ENCODE measurements at places on chromosomes 2 and 18. TPM values are rescaled to one million over a fixed set of nuclear protein-coding genes. Genes with fewer than 3 reads are reported as not detected.

The LCT gene
- not detected for polyA plus RNA-seq

The GPR45 gene
- polyA plus RNA-seq: 0.08 TPM

The POMC gene
- polyA plus RNA-seq: 4.9 TPM

The NOSTRIN gene
- 35.0 TPM for polyA plus RNA-seq

The OTX1 gene
- not detected for polyA plus RNA-seq

The NYAP2 gene
- 0.05 TPM for polyA plus RNA-seq

The SPDYA gene
- 1.7 TPM for polyA plus RNA-seq

The CYTIP gene
- 1.9 TPM for polyA plus RNA-seq

The GALR1 gene
- polyA plus RNA-seq: 0.10 TPM

The STARD6 gene
- 0.25 TPM for polyA plus RNA-seq

The GPR35 gene
- 1.9 TPM for polyA plus RNA-seq

DNA sequence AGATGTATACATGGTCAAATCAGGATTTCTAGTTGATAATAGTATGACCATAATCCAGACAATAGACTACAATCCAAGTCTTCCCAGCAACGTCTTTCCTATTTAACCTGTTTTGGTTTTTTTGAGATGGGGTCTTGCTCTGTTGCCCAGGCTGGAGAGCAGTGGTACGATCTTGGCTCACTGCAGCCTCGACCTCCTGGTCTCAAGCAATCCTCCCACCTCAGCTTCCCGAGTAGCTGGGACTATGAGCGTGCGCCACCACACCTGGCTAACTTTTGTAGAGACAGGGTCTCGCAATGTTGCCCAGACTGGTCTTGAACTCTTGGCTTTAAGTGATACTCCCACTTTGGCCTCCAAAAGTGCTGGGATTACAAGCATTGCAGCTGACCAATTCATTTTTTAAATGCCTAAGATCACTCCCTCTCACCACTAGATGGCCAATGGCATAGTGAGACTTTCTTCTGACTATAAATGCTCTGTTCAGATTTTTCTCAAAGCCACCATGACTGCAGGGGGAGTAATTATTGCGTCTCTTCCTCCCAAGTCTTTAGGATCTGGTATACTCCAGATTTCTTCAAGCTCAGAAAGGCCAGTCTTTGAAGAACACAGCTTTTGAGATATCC lies 47.6 kb downstream of the HNRNPLL start:
- no peak for DNase-seq

DNA sequence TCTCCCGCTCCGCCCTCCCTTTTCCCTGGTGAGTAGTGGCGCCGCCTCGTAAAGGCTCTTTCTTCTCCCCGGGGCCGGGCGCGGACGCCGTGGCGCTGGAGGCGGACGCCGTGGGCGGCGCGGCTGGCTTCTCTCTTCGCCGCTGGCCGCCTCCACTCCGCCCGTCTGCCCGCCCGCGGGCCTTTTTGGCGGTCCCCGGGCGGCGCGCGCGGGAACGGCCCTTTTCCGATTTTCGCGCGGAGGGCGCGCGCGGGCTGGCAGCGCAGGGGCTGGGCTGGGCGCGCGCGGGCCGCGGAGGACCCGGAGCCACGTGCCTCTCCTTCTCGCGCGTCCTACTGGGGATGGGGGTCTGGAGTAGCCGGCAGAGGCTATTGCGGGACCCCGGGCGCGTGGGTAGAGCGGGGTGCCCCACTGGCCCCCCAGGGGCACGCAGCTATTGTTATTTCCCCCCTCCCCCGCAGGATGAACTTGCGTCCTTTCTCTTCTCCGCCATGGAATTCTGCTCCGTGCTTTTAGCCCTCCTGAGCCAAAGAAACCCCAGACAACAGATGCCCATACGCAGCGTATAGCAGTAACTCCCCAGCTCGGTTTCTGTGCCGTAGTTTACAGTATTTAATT lies 472 bp downstream of the SLC20A1 start:
- no peak for DNase-seq

- DNase-seq: no peak
Measured at GRCh38 chr2:135838502-135838901, 1.5 kb upstream of the LCT start.

DNA sequence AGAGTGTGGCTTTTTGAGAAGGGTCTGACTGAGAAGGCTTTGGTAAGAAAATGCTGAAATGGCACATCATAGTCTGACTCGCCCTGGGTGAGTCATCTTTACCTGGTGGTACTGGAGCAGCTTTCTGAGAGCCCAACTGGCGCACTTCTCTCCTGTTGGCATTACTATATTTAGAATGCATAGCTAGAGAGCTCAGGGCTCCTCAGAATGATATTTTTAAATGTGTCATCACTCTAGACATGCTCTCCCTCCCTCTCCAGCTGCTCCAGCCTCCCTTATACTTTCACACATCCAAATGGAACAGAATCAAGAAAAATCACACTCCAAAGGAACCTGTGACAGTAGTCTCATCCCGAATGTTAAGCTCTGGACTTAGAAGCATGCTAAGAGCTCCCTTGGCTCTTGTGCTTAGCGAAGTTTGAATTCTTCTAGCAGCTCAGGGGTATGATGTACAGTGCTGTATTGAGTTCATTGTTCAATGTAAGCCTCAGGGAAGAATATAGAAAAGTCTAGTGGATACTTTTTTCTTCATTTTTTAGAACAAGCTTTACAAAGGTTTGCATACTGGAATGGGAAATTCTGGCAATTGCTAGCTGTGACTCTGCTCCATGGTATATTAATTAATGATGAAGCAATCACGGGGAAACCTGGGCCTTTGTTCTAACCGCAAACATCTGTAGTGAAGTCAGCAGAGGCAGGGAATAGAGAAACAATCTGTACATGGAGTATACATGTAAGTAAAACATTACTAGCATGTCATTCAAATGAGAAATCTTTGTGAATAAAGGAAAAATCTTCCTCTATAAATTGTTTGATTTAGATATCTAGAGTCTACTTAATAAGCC lies 751.2 kb upstream of the NRXN1 start:
- no peak for DNase-seq

- no peak for DNase-seq
Measured at GRCh38 chr18:74190086-74190485, 41.8 kb downstream of the TIMM21 start.

- no peak for DNase-seq
Measured at GRCh38 chr2:187618813-187619212, 64.6 kb upstream of the TFPI start.

GRCh38 chr2:104340879-104341828 lies 512.8 kb upstream of the POU3F3 start:
- DNase-seq: no peak

DNA sequence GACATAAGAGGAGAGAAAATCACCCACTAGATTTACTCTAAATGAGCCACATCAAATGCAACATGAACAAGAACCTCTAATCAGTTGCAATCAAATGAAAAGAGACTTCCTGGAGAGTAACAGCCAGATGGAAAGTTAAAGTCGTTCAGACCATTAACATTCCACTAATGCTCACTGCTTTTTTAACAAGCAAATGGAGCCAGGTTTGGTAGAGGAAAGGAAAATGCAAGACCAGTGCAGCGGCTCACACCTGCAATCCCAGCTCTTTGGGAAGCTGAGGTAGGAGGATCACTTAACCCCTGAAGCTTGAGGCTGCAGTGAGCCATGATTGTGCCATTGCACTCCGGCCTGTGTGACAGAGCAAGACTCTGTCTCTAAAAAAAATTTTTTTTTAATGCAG lies 48.5 kb downstream of the CACNB4 start:
- no peak for DNase-seq

- DNase-seq: no peak
Measured at GRCh38 chr2:236938126-236938525, 147.6 kb upstream of the COPS8 start.

DNA sequence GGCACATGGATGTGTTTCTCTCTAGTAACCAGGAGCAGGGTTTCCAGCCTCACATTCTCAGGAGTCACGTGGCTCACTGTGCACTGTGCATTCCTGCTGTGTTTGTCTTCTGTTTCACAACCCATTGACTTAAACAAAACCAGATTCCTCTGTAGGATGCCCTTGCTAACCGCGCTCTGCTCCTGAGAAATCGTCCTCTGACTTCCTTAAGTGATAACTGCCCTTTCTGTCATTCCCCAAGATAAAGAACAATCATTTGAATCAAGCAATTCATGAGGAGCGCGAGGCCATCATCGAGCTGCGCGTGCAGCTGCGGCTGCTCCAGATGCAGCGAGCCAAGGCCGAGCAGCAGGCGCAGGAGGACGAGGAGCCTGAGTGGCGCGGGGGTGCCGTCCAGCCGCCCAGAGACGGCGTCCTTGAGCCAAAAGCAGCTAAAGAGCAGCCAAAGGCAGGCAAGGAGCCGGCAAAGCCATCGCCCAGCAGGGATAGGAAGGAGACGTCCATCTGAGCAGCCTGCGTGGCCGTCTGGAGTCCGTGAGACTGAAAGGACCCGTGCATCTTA lies 60.2 kb downstream of the RALBP1 start:
- DNase-seq: no peak

DNA sequence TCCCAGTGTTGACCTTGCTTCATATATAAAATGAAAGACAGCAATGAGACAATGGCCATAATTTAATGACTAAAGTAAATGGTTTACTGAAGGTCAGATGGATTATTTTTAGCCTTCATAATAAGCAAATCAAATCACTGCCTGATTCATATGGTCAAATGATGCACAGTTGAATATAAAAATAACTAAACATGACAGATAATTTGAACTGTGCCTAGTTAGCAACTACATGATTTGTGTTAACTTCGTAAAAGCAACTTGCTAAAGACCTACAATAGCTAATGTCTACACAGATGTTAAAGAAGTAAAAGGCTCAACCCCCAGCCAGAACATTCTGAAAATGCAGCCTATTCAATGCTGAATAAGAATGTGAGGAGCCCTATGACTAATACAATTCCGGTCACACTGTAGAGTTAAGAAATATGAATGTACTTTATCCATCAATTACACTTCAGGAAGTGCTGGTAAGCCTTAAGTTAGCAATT lies 590.8 kb upstream of the CDH2 start:
- no peak for DNase-seq

DNA sequence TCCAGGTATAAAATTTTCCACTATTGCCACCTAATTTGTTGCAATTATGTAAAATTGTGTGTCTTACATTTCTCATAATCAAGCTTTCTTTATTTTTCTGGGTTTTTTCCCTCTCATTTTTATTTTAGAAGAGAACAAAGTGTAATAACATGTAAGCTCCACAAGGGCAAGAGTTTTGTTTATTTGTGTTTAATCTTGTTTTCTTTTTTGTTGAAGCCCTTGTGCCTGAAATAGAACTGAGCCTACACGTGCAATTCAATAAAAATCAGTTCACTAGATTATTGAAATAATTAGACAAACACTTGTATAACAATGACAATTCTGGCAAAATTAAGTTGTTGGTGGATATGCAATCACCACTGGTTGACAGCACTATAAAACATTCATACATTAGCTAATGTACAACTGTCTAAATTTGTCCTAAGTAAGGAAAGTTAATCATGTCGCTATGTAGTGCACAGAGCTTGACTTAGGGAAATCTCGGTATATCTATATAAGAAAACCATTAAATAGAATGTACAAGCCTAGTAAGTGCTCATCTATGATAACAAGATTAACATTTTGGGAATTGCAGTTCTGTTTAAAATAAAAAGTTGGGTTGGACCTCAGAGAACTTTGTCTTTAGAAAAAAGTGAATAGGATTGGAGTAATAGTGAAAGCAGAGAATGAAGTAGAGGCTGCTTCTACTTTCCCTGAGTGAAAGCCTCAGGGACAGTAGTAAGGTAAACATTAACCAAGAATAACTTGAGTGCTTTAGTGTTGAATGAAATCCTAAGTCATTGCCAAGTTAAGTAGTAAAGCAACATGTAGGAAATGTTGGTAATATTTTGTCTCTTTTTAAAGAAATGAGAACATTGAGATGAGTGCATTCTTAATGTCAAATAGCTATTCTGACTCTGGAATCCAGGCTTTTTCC lies 37.4 kb upstream of the NOL4 start:
- DNase-seq: peak; percentile 15

DNA sequence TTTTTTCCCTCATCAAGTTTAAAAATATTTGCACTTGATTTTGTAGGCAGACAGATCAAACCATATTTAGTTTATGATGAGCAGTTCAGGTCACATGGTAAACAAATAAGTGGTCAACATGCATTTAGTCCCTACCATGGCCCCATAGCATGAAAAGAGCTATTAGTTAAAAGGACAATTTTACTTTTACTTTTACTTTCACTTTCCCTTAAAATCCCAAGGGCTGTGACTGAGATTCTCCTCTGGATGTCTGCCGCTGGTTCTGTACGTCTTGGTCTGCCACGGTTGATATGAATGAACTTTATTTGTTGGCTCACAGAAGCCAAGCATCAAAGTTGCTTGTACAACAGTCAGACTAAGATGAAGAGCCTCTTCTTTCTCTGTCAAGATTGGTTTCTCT lies 626.2 kb upstream of the CDH7 start:
- no peak for DNase-seq

DNA sequence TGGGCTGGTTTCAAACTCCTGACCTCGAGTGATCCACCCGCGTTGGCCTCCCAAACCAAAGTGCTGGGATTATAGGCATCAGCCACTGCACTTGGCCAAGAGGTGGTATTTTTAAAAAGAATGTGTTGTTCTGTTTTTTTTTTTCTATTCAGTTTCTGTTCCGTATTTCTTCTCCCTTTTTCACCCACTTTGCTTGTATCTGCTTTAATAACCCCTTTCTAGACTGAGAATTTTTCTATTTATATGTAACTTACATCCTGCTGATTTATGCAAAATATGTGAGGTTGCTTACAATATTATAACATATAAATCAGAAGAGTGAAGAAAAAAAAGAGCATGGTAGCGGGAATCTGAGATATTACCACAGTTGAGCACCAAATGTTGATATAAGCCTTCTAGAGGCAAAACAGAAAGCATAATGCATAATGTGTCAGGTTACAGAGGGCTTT lies 17.2 kb upstream of the LYPD6B start:
- DNase-seq: no peak

- DNase-seq: peak; percentile 35
Measured at GRCh38 chr2:166180951-166181812, 53.4 kb upstream of the SCN1A start.

GRCh38 chr2:65130664-65131175 lies 814 bp upstream of the RAB1A start:
- DNase-seq: no peak

DNA sequence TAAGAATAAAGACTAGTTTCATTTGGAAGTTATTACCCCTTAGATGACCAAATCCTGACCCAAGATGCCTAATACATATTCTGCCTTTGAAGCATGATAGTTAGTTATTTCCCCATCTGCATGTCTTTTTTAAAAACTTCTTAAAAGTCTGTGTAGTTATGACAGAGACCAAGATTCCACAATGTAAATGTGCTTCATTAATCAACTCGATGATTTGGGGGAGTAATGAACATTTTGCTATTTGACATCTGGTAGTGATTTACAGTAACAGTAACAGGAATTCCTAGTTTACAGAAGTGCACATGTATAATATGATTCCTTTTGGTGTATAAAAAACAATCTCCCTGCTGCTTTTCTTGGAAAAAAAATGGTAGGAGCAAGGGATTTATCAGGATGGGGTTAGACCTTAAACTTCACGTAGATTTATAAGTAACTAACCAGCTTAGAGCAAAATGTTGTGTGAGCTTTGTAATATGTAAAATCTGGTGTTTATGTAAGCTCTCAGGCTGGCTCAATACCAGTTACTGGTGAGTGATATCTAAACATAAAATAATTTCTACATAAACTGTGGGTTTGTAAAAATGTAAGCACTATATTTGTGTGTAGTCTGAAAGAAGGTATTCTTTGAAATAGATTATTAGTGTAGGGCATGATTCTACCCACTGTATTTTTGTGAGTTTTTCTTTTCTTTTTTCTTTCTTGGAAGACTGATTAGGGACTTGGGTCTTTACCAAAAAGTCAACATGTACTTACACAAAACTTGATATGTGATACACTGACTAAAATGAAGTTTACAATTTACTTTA lies 641.6 kb downstream of the EPHA4 start:
- no peak for DNase-seq

GRCh38 chr2:135257383-135258090 lies 205.4 kb downstream of the RAB3GAP1 start:
- DNase-seq: no peak

GRCh38 chr18:76479351-76480238 lies 15.4 kb downstream of the ZNF516 start:
- no peak for DNase-seq
